ENCODE measurements at places on chromosomes 12 and 14.

DNA sequence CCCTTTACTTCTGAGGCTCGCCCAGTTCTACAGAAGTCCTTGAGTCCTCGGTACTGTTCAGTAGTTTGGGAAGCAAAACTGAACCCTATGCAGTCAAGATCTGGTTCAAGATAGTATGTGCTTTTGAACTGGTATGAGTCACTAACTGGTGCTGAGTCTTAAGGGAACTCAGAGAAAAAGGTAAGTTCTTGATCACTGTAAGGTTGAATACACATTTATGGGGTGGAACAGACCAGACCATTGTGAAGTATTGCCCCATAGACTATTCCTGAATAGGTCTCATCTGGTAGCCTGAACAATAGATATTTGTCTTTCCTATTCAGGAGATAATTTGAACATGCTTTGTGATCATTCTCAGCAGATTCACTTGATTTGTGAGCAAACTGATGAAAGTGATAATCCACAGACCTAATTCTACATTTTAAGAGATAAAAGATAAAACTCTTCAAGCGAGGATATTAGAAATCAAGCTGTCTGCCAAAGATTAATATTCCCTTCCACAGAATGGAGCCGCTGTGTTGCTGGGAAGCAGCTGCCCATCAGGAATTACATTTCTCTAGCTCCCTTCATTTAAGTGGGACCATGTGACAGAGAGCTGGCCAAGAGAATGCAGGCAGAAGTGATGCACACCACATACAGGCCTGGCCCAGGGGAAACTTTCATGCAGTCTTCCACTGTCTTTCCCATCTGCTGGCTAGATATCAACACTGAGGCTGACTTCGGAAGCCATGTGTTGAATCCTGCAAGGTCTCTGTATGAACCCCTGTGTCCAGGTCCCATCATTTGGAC, 369.8 kb upstream of the GARIN6 start:
- no peak for DNase-seq

- DNase-seq = no peak
Observed at GRCh38 chr12:94516985-94517384, 57.3 kb upstream of the CEP83 start.

DNA sequence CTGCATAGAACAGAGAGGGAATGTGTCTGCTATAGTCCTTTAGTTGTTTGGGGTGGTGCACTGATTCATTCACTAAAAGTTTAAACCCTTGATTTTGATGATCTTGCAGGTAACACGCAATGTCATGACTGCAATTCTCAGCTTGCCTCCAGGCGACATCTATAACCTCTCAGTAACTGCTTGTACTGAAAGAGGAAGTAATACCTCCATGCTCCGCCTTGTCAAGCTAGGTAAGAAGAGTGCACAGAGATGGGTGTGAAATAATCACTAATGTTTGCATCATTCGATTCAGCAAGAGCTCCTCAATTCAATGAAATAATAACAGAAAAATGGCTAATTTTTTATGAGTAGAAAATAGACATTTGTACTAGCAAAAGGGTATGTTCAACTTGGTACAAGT, 203.7 kb downstream of the PTPRO start:
- no peak for DNase-seq

DNA sequence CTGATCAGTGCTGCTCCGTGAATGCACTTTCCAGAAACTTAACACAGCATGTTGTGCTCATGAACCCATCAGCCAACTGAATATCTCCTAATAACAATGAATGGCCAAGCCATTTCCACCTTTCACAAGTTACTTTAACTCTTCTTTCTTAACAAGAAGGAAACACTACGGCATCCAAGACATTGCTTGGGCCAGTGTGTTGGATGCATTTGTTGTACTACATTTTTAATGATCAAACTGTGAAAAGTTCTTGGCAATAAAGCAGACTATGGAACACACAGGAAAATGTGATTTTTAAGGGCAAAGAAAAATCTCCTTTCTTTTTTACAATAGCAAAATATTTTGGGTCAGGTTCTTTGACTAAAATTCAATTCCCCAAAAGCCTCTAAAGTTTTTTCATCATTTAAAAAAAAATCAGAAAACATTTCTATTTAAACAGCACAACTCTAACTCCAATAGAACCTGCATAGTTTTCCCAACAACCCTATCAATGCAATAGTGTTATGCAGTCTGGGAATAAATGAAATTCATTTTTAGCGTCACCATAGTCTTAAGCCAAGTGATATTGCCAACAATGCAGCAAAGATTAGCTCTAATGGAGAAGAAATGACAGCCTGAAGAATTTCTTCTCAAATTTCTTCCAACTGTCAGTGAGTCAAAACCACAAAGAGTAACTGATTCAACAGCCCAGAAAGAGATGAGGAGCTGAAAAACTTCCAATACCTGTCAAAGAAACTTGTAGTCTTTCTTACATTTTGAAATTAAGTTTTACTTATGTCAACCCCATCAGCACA, 50.7 kb upstream of the PTPRR start:
- DNase-seq = no peak

DNA sequence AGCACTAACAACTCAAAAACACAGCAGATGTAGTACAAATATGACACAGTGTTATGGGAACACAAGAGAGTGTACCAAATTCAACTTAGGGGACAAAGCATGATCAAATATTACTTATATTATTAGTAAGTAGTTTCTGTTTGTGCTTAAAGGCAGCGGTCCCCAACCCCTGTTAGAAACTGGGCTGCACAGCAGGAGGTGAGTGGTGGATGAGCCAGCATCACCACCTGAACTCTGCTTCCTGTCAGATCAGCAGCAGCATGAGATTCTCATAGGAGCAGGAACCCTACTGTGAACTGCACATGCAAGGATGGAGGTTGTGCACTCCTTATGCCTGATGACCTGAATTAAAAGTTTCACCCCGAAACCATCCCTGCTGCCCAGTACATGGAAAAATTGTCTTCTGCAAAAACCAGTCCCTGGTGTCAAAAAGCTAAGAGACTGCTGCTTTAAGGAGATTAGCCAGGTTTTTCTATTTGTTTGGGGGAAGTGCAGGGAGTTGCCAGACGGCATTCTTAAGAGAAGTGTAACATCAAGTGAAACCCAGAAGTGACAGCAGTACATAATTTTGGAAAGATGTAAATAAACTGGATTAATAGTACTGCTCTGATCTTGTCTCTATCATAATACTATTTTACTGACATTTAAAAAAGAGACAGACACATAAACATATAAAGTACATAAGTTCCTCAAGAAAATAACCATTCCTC, 26.7 kb downstream of the GTF2A1 start:
- no peak for DNase-seq

DNA sequence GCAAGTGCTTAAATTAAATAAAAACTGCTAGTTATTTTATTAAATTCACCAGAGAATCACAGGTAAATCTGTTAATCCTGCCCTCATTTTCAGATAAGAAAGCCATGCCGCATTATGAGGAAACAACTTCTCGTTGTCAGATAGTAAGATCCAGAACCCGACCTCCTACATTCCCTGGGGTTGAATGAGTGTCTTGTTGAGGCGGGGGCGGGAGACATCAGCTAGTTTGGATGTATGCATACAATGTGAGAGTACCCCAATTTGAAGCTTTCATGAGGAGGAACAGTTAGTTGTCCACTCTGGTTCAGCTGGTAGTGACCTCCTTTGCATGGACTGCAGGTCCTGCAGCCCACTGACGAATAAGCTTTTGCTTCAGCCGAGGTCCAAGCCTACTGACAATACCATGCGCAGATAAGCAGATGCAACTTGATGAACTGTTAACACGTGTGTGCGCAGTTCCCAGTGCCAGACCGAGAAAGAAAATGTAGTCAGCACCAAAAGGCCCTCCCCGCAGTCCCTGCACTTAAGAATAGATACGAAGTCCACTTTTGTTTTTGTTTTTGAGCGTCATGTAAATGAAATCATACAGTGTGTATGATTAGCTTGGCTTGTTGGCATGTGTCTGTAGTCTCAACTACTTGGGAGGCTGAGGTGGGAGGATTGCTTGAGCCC, 34.9 kb downstream of the EVL start:
- DNase-seq = no peak

GRCh38 chr14:76123426-76124225, 28.1 kb upstream of the GPATCH2L start:
- no peak for DNase-seq

DNA sequence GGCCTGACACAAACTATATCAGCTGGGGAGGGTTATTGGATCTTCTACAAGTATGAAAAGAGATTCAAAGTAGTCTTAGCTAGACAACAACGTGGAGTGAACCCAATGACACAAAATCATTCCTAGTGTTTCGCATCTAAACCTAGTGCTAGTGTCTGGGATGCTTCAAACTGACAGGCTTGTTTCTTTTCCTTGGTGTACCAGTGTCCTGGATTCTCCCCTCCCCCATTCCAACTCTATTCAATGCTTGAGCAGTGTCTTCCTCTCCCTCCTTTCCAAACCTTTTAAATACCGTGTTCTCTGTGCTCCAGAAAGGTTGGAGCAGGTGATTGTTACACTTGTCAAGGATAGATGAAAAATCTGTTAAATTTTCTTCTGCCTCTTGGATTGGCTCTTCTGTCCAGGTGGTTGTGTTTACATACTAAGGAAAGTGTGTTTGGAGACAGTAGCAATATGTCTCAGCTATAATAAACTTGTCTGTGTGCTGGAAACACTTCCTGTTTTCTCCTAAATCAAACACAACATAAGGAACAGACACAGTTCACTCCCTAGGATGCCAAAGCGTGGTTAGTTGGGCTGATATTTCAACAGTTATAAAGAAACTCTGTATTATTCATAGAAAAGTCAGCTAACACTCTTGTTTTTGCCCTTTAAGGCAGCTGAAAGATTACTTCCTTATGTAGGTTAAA, 14.4 kb upstream of the GUCY2C start:
- no peak for DNase-seq

DNA sequence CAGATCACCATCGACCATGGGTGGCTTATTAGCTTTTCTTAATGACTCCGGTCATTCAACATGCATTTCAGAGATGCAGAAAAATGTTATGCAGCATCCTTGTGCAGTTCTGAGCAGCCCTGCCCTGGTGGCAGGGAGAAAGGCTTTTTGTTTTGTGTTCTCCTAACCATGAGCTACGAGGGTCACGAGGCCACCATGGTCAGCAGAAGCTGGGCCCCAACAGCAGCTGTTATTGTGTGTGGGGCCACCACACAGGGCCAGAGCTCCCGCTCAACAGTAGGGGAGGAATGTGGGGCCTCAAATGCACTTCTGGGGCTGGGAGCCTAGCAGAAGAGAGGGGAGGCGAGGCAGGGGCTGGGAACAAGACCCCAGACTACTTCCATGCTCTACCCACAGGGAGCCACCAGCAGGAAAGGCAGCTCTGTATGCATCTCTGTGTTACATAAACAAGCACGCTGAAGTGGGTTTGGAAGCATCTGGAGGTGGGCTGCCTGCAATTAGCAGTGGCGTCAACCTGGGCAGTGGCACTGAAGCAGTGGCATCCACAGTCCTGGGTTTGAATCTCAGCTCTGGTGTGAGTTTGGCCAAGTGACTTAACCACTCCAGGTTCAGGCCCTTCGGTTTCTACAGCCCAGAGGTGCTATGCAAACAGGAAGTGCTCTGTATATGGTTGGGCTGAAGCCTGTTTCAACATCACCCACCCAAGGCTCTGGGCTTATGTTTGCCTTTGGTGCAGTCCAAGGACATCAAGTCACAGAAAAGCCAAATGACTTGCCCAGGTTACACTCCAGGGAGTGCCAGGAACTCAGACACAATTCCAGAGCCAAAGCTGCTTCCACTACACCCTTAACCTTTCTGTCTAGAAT, 16.3 kb downstream of the GLTP start:
- DNase-seq = no peak

GRCh38 chr12:24078318-24078765, 128.9 kb upstream of the SOX5 start:
- DNase-seq = no peak

DNA sequence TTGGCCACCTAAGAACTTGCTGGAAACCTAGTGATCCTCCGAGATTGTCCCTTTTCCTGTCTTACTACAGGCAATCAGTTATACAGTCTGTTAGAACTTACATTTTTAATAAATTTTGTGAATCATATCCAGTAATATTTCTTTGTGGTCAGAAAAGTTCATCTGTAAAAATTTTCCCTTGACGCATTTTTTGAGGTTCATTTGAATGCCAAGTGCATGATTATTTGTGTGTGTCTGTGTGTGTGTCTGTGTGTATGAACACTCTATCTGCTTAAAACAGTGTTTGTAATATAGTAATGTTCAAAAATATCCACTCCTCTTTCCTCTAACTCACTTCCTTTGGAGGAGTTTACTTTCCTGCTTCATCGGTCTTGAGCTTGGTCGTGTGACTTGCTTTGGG, 468.7 kb upstream of the FLRT2 start:
- DNase-seq = no peak

- no peak for DNase-seq
Observed at GRCh38 chr14:90849787-90850444, 33.7 kb upstream of the TTC7B start.

All from type B pancreatic cell (in vitro differentiated cells).